ENCODE measurements at places on chromosomes 3 and 15.

DNA sequence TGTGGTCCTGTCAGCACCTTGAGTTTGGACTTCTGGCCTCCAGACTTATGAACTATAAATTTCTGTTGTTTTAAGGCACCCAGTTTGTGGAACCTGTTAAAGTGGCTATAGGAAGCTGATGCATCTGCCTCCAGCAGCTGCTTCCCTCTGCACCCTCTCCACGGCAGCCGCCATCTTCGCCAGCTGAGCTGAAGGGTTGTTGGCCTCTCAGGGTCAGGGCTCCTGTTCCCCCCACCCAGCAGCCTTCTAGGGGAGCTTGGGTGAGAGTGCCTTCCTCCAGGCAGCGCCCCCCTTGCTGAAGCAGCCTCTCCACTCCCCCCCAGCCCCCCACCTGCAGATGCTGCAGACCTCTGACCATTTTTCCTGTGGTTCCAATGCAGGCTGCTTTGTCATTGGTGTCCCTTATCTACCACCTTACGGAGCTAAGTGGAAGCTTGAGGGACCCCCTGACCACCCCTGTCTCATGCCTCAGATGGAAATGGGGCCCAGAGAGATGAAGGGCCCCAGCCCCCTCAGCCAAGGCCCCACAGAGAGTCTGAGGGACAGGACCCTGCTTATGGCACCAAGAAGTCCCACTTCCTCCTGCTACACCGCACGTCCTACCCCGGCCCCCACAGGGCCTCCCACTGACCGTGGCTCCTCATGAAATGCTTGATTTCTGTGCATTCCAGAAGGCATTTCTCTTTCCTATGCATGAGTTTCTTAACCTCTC lies 61.4 kb upstream of the TLE3 start:
- DNase-seq: peak; percentile 44

DNA sequence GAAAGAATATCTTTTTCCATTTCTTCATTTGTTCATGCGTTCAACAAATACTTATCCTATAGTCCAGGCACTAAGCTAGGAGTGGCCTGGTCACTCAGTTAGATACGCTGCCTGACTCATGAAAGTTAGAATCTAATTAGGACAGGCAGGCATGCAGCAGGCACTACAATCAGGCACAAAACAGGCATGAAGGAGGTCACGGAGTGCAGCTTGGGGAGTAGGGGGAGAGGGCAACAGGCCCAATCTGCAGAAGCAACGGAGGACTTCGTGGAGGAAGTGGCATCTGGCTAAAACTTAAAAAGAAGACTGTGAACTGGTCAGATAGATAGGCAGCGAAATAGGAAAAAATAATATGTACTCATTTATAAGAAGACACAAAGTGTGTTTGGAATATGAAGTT lies 420.9 kb downstream of the MAGI1 start:
- DNase-seq: no peak

- DNase-seq: no peak
Measured at GRCh38 chr3:17580901-17581300, 161.5 kb downstream of the TBC1D5 start.

DNA sequence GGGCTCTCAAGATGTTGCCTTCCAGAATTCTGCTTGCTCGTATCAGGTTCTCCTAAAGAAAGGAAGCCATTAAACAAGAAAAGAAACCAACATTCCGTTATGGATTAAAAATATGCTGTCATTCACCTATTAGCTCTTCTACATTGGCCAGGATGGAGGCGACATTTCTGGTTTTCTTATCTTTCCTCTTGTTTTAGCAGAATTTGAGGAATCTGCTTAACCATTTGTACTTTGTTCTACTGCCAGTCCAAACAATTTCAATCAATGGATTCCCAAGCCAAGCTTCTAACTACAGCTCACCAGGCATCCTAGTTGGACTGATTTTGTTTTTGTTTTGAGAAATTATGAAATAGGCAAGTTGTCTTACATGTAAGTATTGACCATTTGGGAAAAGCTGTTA lies 164.6 kb upstream of the TSC22D2 start:
- no peak for DNase-seq

DNA sequence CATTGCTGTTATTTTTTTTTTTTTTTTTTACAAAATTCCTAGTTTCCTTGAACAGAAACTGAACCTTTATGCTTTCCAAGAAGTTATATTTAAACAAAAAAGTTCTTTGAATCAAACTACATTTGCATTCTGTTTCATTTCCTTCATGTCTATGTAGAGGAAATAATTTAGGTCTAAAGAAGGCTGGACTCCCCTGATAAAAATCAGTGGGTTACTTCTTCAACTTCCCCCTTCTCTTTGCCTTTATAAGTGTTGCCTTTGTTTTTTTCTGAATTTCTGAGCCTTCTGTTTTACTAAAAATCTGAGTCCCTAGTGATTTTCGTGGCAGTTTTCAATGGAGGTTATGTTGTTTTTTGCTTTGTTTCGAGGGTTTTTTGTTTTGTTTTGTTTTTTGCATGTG lies 152.8 kb downstream of the CHDH start:
- no peak for DNase-seq

GRCh38 chr3:42960282-42960681 lies 18.8 kb upstream of the GASK1A start:
- DNase-seq: no peak

GRCh38 chr3:152323834-152324233 lies 55.1 kb downstream of the MBNL1 start:
- DNase-seq: no peak

- DNase-seq: no peak
Measured at GRCh38 chr15:81176291-81176893, 20.3 kb upstream of the IL16 start.

DNA sequence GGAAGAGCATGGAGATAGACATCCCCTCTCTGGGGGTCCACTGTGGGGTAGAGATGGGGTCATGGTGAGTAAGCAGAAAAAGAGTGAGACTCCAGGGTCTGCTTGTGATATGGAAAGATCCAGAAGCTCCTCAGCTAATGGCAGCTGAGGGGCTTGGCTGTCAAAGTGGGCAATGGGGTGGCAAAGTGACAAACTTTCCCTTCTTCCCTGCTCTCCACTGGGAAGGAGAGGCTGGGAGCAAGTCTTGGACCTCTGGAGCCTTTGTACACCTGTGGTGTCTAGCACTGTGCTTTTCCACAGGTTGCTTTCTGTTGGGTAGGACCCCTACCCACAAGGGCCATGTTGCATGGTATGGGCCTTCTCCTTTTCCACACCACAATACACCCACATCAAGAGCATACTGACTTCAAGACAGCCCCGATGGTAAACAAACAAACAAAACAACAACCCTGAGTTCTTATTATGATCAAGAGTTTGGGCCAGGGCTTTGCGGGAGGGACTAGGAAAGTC lies 3.5 kb downstream of the ITGA11 start:
- no peak for DNase-seq

- DNase-seq: no peak
Measured at GRCh38 chr3:52851348-52851747, 16.5 kb upstream of the MUSTN1 start.

- no peak for DNase-seq
Measured at GRCh38 chr3:11989383-11990038, 14.7 kb upstream of the SYN2 start.

DNA sequence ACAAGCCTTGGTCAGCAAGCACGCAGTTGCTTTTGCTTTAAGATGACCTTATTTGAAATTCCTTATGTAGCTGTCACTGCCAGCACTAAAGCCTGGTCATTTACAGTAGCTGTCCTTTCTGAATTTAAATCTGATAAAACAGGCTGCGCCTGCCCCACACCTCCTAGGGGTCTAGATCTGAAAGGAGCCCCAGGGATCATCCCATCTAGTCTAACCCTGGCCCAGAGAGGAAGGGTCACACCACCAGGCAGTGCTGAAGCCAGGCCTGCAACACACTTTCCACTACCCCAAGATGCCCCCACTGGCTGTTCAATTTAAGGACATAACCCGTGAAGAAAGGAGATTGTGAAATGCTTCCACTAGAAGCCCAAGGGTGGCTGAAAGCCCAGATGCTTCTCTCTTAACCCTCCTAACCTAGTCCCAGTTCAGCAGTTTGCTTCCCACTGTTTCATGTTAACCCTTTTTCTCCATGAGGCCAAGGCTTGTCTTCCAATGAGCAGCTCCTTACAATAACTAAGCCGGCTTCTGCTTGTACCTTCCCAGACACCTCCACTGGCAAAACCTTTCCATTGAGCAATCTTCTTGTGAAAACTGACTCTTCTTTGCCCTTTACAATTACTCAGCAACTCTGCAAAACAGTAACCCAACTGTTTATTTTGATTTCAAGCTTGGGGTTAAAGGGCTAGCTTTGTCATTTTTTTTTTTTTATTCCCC lies 198.9 kb upstream of the LPP start:
- peak; percentile 89 for DNase-seq

GRCh38 chr3:98623572-98624280 lies 30.3 kb upstream of the CPOX start:
- DNase-seq: no peak

- DNase-seq: no peak
Measured at GRCh38 chr3:11523572-11524101, 120.1 kb downstream of the VGLL4 start.

GRCh38 chr3:17357035-17357710 lies 385.3 kb downstream of the TBC1D5 start:
- DNase-seq: no peak

GRCh38 chr15:70014860-70015490 lies 82.7 kb downstream of the TLE3 start:
- DNase-seq: peak; percentile 15

- no peak for DNase-seq
Measured at GRCh38 chr3:126275620-126275904, 81.6 kb downstream of the KLF15 start.

- DNase-seq: no peak
Measured at GRCh38 chr15:70410371-70410985, 312.8 kb upstream of the TLE3 start.

DNA sequence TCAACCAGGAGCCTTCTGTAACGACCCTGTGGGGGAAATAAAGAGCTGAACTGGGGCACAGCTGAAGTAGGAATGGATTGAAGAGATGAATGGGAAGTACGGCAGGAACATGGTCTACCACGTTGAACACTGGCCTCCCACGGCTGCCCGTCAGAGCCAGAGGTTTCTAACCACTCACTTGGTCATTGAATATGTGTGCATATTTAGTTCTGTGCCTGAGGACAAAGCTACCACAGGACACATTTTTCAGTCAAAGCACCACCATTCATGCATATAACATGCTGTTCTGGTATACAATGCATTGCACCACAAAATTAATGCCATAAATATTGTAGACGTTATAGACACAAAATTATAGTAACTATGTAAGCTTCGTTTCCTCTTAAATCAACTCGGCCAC lies 75.5 kb downstream of the MB21D2 start:
- no peak for DNase-seq
